ENCODE measurements at places on chromosomes 3 and 15.

DNA sequence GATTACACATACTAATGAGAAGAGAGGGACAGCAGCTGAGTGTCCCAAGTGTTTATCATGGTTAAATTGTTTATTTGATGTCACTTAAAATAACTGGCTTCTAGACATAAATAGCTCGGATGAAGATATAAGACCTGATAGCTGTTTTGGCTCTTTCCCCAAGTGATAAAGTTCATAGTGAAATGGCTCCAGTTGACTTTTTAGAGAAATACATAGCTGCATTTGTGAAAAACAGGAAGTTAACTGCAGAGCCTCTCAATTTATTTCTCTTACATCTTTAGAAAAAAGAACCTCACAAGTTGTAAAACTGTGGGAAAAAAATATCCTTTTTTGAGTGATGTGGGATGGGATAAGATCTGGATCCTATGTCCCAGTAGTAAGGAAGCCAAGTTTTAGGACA lies 332.9 kb upstream of the RASGRP1 start:
- no peak for DNase-seq

DNA sequence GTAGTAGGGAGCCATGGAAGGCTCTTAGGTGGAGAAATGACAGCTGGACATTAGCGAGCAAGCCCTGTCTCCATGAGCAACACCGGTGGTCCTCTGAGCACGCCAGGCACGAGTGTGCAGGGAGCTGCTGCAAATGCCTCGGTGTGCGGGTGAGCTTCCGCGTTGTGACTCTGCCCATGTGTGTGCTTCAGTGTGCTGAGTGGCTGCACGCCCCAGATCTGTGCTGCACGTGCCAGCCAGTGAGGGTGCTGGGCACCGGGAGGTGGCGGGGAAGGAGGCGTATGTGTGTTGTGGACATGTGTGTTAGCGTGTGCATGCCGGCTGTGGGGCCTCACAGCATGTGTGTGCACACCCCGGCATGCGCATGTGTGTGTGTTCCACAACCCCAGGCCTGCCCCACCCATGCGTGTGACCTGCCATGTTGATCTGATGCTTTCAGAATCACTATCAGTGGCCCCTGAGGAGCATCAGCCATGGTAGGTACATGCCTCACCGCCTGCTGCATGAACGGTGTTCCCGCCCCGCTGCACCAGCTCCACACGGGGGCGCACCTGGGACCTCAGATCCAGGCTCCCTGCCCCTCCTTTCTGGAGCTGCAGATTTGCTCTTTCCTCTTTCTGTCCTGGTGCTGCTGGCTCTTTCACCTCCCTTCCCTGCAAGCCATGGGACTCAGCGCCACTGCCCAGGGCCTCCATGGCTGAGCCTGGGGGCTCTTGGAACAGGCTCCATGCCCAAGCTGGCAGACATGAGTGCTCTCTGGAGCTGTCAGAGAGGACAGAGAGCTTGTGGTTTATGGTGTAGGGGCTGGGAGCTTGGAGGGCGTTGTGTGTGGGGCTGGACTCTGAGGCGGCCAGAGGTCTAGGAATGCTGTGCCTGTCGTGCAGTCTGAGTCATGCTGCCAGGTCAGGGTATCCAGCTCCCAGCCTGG lies 169.4 kb downstream of the TBC1D2B start:
- no peak for DNase-seq

DNA sequence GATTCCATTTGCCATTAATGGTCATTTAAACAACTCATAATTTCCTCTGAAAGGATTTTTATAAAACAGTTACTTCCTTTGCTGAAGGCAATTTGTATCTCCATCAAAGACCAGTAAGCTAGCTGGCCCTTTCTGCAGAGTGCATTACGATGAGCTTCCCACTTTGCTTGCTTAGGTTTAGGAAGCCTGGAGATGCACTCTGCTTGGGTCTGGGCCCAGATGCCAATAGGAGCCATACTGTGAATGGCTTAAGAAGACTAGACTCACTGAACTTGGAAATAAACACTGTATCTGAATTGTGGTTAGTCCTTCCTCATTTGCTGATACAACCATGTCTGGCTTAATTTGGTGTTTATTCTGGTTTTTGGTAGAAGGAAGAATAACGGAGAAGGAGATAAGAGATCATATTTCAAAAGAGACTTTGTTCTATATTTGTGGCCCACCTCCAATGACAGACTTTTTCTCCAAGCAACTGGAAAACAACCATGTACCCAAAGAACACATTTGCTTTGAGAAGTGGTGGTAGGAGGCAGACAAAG lies 38.1 kb downstream of the OXNAD1 start:
- no peak for DNase-seq

GRCh38 chr3:4729061-4729973 lies 236.2 kb downstream of the ITPR1 start:
- DNase-seq, result no peak

GRCh38 chr3:158368271-158368670 lies 202.7 kb upstream of the MLF1 start:
- no peak for DNase-seq

- DNase-seq, result peak; percentile 18
Observed at GRCh38 chr3:24145981-24146822, 201.1 kb downstream of the NR1D2 start.

Measured in glomerular endothelial cell (primary cell).